ENCODE measurements at places on chromosomes 1 and 21.

GRCh38 chr1:50750021-50750619 is 209.9 kb downstream of the FAF1 start:
- DNase-seq = peak; percentile 20

DNA sequence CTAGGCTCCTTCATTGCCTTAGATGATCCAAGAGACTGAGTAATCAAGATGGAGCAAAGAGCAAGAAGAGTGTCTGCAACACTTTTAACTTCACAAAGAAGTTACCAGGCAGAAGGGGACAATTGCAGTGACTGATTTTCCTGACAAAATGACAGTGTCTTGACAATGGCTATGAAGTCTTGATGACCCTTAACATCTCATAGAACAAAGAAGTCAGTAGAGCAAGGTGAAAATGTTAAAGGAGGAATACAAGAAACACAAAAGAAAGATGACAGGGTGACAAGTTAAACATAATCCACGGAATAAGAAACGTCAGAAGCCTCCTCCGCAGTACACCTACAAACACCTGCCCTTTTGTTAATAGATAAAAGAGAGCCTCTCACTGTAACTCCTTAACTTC is 15.1 kb upstream of the VCAM1 start:
- DNase-seq = no peak

DNA sequence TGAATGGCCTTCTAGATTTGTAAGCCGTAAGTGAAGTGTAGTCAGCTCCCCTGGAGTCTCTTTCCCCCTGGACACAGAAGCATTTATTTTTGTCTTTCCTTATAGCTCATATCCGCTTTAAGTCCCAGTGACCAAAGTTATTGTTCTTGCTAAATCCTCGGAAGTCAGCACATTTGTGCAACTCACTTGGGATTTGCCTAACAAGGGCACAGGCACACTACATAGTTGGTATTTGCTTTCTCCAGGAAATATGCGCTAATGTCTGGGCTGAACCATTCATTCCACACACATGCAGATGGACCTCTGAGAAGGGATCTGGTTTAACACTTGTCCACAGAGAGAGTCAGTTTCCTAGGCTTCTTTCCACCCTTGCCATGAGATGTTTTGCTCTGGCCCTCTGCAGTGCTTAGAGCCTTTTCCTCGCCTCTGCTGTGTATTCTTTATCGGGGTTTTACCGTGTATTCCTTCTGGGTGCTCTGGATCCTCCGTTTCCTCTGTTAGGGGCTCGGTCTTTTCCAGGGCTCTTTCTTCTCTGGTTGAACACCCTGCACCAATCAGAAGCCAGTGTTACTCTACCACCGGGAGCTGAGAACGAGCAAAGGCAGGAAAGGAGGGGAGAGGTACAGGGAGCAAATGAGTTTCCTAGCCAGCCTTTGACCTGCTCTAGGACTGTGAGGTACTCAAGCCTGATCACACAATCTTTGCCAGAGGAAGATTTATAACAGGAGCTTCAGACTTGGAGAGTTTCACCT is 72.4 kb downstream of the ABCA4 start:
- DNase-seq = no peak

GRCh38 chr1:61403679-61404596 is 321.0 kb downstream of the TM2D1 start:
- no peak for DNase-seq

DNA sequence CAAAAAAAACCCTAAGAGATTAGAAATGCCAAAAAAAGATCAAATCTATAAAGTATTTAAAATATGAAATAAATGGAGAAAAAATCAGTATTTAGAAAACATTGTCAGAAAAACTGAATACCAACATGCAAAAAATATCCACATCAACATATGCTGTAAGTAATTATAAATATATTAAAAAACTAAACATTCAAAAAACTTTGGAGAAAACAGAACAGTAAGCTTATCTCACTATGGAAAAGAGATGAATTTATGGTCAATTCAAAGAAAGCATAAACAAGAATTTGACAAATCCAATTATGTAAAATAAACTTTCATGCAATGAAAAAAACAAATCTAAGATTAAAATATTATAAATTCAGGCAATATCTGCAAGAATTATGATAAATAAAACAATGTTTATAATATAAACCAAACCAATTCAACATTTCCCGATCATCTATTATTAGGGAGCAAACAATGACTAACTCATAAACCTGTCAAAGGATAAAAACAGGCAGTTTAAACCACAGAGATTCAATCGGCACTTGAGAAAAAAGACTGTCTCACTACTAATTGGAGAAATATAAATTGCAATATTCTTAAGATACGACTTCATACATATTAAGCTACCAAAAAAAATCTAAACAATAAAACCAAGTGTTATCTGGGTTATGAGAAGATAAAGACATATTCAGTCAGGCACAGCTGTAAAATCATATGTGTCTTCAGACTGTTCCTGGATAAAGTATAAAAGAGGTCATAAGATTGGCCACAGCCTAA is 21.8 kb downstream of the EYA3 start:
- DNase-seq = no peak

- no peak for DNase-seq
These were observed 71.1 kb downstream of the CACNA1E start for GRCh38 chr1:181554465-181554864.

- no peak for DNase-seq
These were observed 3.6 kb downstream of the B3GALT5 start for GRCh38 chr21:39616211-39616772.

- DNase-seq = no peak
These were observed 14.1 kb downstream of the COP1 start for GRCh38 chr1:176193023-176193422.

GRCh38 chr21:44724196-44724595 is 12.8 kb upstream of the TSPEAR start:
- no peak for DNase-seq

DNA sequence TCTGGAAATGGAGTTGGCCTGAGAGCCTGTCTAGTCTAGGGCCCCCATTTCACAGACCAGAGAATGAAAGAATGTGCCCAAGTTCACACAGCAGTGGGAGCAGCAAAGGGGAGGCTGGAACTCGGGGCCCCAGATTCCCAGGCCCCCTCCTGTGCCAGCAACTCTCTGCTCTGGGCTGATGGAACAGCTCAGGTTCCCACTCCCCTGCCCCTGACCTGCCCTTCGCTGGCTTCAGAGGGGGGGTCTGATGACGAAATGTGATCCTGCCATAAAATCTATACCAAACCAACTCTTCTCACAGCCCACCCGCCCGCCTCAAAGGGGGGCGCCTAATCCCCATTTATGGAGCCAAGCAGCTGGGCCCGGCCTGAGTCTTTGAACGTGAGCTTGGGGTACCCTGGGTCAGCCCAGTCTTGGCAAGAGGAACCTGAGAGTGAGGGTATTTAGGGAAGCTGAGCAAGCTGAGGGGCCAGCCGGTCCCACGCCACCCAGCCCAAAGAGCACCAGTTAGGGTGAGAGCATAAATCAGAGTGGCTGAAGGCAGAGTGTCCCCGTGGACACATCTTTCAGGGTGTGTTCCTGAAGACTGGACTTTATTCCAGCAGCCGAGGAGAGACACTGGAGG is 65.0 kb downstream of the FOXD2 start:
- no peak for DNase-seq

DNA sequence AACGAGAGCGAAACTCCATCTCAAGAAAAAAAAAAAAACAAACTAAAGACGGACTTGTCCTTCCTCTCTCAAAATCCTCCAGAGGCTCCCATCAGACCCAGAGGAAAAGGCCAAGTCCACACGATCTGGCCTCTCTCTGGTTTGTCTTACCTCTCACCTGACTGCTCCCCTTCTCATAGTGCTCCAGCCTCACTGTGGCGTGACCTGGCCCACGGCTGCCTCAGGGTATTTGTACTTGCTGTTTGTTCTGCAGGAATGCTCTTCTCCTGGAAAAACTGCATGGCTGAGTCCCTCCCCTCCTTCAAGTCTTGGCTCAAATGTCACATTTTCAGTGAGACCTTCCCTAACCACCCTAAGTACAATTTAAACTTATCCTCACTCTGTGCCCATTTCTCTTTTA is 8.0 kb upstream of the BRWD1 start:
- DNase-seq = no peak

GRCh38 chr1:193308438-193308837 is 122.0 kb upstream of the B3GALT2 start:
- DNase-seq = no peak
